Stimulated activated CD4-positive, alpha-beta T cell treated with anti-CD3 and anti-CD28 coated beads, Interleukin-12 subunit alpha, Interleukin-12 subunit beta, amount 100 ng/mL, for 4 hours (primary cell): ENCODE measurements at places on chromosomes 11 and 22.

DNA sequence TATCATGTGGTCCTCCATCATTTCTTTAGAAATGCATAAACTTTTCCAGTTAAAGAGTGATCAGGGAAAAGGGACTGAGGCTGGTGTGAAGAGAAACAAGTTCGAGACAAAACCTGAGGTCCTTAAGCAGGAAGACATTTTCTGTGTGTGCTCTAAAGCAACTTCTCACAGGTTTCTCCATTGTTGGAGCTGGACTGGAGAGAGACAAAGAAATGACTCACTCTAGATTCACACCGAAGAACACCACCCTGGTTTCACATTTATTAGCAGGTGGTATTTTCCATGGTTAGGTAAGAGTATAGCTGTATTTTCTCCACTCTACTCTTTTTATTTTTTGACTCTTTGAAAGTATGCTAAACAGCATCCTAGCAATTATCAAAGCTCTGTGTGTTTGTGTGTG, 736.4 kb downstream of the KCNA4 start:
- DNase-seq: no peak

DNA sequence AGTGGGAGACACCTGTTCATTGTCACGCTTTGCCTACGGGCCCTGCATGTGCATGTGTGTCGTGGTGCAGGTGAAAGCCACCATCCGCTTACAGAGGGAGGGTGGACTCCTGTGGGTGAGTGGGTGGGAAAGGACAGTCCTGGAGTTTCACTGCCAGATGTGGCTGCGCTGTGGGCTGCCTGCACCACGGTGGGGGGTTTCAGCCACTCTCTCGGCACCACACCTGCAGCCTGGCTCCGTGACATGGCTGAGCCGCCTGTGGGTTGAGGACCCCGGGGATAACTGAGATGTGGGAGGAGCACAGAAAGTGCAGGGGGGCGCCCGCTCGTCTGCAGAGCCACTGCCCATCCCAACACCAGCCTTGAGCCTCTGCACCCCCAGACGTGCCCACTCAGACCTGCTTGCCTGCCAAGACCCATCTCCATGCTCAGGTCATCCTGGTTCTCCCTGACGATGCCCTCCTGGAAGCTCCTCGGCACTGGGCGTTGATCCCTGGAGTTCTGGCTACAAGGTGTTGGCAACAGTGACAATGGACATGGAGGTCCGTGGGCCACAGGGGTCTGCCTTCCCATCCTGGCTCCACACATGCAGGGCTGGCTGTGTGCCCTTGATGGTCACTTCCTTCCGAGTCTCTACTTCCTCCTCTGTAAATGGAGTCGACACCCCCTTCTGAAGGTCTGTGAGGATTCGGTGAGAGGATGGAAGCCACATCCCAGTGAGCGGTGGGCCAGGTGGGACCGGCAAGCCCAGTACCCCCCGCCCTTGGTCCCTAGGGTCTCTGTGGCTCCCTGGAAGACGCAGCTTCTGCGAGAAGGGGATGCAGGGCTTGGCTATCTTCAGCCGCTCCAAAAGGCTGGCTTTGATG, 1007.0 kb downstream of the BRD1 start:
- no peak for DNase-seq

GRCh38 chr11:4508886-4509285, 26.4 kb downstream of the OR52K1 start:
- no peak for DNase-seq

GRCh38 chr11:1564535-1565172, 7.4 kb downstream of the DUSP8 start:
- no peak for DNase-seq

- no peak for DNase-seq
Observed at GRCh38 chr11:72848846-72849466, 34.7 kb downstream of the ATG16L2 start.

GRCh38 chr11:77619576-77620198, 17.9 kb downstream of the CLNS1A start:
- no peak for DNase-seq

DNA sequence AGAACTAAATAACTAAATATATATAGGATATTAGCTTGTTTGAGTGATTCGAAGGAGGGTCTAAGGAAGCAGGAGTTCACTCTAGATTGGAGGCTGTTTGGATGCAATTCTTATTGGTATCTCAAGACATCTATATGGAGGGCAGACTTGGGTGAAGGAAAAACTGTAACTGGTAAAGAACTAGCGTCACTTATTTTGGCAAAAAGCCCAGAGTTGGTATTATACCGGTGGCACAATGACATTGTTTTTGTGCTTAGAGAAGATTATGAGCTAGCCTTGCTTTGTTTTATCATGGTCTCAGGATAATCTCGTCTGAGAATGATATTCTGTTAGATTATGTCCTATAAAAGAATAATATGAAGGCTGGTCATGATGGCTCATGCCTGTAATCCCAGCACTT, 6.0 kb upstream of the SLC35F2 start:
- DNase-seq: no peak

DNA sequence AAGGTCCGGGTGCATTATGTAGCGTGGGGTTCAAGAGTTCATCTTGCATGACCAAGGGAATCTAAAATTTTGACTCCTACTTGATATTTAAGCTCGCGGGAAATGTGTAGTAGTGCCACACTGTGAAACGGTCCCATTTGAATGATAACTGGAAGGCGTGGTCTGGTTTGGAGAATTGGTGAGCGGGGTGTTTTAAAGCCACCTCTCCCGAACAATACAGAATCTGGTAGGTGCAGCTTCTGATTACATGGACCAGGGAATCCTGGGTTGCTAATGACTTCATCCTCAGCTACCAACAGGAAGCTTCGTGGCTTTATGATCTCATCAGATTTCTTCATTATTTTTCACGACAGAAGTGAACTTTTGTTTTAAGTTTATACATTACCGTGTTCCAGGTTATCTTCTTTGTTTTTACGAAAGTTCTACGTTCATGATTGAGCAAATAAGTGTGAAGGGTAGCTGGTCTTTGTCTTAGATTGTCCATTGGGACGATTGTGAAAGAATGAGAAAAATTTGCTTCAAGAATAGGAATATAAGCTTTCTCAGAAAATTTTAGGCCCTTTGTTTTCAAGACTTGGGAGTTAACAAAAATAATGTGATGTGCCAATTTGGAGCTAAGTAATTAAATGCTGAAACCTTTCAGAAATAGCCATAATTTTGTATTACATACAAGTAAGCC, 1.7 kb downstream of the QSER1 start:
- no peak for DNase-seq

- no peak for DNase-seq
Observed at GRCh38 chr11:44709281-44709562, 17.5 kb upstream of the TSPAN18 start.

DNA sequence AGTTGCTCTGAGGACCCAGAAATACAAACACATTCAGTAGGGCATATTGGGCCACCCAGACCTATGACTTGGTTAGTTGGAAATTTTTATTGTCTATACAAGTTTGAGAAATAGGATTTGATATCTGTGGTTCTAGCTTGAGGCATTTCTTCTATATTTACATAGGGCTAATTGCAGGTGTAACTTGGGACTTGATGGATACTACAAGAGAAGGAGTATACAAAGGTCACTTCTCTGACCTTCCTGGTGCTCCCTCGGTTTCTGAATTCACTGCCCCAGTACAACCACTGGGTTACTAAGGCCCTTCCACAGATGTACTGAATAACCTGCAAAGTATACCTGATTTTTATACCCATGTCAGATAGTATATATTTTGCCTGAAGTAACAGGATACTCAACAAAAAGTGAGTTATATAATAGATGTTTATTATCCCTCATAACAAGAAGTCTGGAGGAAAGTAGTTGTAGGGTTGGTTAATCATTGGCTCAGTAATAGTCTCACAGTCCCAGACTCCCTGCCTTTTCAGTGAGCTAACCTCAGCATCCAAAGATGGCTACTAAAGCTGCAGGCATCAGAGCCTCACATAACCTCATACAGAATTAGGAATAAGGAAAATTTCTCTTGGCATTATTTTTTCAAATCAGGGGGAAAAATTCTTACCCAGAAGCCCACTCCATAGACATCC, 8.8 kb upstream of the PGR start:
- DNase-seq: no peak

DNA sequence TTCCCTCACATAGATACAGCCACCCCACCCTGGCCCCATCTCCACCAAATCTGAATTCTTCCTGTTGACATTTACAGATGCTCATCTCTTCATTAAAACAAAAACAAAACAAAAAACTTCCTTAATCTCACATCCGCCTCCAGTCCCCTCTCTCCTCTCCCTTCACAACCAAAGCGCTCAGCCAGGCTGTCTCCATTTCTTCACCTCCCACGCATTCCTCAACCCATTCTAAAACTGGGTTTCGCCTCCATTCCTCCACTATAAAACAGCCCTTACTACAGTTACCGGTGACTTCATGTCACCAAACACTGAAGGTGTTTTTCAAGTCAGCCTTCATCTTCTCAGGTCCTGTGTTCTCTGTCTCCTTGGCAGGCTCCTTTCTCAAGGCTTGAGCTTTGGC, 9.6 kb downstream of the BACE1-AS start:
- no peak for DNase-seq

GRCh38 chr11:9002920-9003572, 755 bp downstream of the NRIP3 start:
- no peak for DNase-seq

DNA sequence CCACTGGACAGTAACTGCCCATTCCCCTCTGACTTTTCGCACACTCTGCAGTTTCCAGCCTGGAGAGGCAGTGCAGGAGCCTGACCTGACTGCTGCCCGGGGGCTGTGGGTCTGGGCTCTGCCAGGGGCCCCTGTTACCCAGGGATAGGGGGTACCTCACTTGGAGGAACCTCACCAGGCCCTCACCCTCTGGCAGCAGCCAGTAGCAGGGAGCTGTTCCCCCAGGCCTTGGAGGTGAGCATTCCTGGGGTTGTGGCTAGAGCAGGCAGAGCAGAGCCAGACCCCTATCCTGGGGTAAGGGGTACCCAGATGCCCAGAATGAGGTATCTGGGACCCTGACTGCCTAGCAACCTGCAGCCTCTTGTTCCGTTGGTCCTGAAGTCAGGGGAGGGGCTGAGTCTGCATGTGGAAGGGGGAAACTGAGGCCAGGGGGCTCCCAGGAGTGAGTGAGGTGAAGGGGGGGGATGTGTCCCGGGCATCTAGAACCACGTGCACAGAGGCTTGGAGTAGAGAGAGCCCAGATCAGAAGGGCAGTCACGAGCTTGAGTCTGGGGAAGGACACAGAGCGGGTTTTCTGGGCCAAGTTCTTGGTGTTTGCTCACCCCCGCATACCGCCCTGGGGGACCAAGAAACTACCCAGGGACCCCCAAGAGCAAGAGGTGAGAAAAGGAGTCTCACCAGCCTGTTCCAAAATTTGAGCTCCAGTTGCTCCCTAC, 43.9 kb upstream of the ACCSL start:
- DNase-seq: no peak

DNA sequence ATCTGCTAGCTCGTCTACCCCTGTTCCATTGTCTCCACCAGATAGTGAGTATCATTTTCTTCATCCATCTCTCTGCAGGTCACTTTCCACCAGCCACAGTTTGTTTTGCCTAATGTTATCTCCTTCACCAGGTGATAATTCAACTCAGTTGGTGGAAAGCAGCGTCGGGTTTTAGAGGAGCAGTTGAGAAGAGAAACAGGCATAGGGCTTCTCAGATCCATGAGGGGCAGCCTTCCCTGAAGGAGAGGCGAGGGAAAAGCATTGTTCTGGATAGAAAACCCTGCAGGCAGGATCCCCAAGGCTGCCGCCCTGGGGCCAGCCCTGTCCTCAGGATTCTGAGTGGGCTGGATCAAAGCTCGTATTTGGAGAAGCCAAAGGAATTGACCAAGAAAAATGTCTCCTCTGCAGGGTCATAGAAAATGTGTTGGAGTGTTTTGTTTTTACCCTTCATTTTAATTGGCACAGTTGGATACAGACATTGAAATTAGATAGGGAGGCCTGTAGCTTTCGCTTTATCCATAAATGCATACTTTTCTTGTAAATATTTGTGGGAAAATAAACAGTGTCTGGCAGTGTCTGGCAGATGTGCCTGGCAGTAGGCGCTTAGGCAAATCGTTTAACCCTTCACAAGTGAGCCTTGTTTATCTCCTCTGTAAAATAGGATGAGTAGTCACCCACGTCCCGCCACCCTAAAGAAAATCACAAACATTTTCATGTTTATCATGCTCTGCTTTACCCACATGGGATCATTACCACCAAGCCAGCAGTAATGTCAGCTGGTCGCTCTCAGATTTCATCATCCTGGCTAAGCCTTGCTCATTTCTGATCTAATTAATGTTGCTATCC, 73.4 kb upstream of the TTC12 start:
- no peak for DNase-seq

DNA sequence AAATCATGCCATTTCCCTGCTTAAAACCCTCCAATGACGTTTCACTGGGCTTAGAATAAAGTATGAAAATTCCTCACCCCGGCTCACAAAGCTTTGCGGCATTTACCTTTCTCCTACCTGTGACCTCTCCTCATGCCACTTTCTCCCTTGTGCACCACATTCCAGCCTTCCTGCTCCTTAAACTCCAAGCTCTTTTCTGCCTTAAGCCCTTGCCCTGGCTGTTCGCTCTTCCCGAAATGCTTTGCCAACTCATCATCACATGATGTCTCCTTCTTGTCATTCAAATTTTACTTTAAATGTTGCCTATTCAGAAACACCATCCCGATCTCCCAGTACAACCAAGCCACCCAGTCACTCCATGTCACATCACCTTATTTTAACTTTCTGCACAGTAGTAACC, 2.0 kb downstream of the PLEKHA7 start:
- no peak for DNase-seq

DNA sequence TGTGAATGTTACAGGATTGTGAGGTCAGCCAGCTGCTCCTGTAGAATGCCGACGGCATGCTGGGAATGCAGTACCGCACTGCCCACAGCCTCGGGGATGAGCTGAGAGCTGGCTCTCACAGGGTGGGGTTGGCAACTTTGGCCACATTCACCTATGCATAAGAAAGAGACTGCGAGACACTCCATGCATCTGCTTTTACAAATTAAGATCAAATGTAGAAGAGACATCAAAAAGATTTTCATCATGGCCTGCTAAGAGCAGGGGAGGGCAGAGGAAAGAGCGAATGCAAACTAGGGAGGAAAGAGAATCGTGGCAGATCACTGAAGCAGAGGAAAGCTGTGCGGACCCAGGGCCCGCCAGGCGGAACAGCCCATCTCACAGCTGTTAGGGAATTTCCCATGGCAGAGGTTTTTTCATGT, 49.8 kb upstream of the SPATA19 start:
- no peak for DNase-seq

DNA sequence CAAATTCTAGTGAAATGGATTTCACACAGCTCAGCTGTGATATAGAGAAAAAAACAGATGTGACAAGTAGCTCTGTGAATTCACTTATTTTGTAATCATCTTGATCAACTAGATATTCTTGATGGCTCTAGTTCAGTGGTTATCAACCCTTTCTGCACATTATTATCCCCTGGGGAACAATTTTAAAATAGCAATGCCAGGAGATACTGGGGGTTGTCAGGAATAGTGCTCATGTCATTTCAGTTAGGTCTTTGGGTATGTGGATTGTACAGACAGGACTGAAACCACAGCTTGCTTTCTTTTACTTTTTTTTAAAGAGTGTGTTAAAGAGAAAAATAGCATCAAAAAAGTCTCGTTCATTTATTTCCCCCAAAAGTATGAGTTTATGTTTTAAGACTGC, 269.0 kb upstream of the PDGFD start:
- DNase-seq: no peak

GRCh38 chr11:16357775-16358174, 1.4 kb upstream of the SOX6 start:
- DNase-seq: no peak

- no peak for DNase-seq
Observed at GRCh38 chr22:49734882-49735281, 92.8 kb downstream of the BRD1 start.

- DNase-seq: no peak
Observed at GRCh38 chr22:30004694-30005093, 75.6 kb upstream of the HORMAD2 start.

- DNase-seq: no peak
Observed at GRCh38 chr22:44719586-44720368, 17.8 kb downstream of the PRR5 start.
